ENCODE measurements at places on chromosomes 6 and 20. TPM values are rescaled to one million over a fixed set of nuclear protein-coding genes. Genes with fewer than 3 reads are reported as not detected.

The MMUT gene
- 18.3 TPM for total RNA-seq

The MCHR2 gene
- total RNA-seq = not detected

- no peak for DNase-seq
Measured at GRCh38 chr20:32509639-32510066, 75.5 kb downstream of the NOL4L start.

- DNase-seq = no peak
Measured at GRCh38 chr6:16078064-16078463, 50.8 kb upstream of the MYLIP start.

DNA sequence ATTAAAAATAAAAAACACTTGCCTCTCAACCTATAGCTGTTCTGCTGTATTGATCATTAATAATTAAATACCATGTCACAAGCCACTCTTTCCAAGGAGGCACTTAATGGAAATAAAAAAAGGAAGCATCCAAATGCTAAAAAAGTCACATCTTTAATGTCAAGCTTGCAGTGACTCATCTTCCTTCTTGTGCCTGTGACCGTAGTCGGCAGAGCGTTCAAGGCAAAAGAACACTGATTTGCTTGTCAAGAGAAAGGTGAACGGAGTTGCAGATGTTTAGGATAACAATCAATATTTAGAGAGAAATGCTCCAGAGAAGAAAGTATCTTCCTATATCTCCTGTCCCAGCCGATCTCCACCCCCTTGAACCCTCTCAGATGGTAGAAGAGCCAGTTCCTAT, 341.0 kb upstream of the OPRM1 start:
- no peak for DNase-seq

The GNAS-AS1 gene
- 0.23 TPM for total RNA-seq

- no peak for DNase-seq
Measured at GRCh38 chr6:72564231-72564630, 57.6 kb upstream of the KCNQ5 start.

The PI16 gene
- total RNA-seq = 57.0 TPM

The SFTA2 gene
- not detected for total RNA-seq

DNA sequence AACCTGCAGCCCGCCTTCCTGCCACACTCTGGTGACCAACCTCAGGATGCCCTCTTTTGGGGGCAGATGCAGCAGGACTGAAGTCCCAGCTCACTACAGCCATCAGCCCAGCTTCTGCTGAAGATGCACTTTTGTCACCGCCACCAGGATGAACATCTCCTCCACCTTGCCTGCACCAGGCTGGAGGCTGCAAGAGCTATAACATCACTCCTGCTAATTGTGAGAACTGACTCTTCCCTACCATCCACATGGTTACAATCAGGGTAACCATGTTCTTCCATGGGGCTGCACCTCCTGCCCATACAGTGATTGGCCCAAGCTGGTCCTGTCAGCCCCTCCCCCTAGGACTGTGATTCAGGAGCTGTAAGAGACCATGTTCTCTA, 2.0 kb upstream of the ACTL10 start:
- no peak for DNase-seq

The CRYBG1 gene
- total RNA-seq = 3.2 TPM

The CEP85L gene
- 13.3 TPM for total RNA-seq

The ULBP2 gene
- not detected for total RNA-seq

GRCh38 chr6:25485821-25486534, 166.0 kb upstream of the SCGN start:
- no peak for DNase-seq

GRCh38 chr20:19858466-19859371, 100.7 kb downstream of the RIN2 start:
- no peak for DNase-seq

DNA sequence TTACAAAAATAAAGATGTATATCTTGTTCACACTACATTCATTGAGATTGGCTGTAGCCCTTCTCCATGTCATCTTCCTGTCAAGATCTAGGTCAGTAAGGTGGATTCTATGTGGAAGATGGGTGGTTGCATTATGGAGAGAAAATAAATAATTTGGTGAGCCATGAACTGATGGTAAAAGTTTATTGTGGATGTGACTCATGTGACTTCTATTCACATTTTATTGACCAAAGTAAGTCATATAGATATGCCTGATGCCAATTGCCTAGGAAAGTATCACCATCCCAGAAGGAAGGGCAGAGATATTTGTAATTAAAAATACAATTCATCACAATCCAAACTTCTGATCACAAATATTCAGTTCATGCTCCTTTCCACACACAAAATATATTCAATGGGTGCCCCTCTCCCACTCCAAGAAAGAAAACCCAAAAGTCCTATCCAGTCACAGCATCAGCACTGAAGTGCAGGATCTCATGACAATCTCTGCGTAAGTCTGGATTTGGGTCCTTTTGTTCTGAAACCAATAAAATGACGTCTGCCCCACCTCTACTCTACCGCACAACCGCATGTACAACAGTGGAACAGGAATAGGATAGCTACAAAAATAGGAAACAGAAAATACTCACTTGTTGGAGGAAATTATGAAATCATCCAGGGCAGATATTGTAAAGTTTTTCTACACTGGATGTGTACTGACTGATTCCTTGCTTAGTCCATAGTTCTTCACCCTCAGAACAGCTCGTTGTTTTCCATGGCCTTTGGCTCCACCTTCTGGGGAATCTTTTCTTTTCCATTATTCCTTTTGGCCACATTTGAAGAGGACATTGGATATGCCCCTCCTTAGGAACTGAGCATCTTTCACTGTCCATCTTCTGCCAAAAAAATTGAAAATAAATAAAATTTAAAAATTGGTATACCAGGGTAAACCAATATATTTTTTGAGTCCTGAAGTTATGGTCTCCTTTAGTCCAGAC, 16.1 kb upstream of the SLC17A3 start:
- no peak for DNase-seq

DNA sequence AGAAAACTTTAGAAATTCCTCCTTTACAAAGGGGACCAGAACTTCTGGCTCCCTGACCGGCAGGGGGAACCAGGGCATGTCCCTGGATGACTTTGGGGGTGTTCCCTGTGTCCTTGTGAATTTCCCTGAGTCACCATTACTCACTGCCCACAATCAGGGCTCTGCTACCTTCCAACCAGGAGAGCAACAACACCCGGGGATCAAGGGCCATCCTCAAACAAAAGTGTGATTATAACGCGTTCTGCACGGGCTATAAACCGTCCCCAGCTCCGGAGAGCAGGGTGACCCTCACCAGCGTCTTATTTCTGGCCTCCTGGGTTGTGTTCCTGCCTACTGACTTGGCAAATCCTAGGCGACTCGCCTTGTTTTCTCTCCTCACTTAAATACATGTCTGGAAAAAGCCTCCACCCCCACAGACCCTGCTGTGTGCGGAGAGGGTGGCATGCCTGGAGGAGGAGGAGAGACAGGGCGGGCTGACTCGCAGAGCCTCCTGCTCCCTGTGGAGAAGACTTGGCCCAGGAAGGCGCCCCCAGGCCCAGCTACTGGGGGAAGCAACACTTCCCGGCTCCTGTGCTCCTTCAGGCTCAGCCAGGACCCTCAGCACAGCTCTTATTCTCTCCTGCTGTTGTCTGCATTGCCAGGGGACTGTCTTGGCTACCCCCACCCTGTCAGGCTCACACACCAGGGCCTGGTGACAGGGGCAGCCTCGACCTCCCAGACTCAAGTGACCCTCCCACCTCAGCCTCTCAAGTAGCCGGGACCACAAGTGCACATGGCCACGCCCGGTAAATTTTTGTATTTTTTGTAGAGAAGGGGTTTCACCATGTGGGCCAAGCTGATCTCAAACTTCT, 54.1 kb downstream of the FGD2 start:
- DNase-seq = no peak

DNA sequence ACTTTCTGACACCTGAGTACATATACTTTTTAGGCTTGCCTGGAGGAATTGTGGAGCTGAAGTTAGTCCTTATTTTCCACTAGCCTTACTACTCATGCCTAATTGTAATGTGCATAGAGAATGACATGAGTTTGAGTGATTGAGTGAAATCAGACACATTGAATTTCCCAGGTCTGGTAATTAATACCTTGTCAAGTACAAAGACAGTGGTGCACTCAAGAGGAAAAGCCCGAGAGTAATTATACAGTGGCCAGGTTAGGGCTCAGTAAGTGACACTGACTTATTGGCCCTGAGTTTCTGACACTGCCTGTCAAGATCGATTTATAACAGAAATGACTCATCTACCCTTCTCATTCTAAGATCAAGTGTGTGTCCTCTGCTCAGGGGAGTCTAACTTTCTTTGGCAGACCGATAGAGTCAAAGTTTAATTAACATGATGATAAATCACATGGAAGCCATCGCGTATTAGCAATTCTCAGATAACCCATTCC, 288.3 kb downstream of the TPBG start:
- no peak for DNase-seq

The BPIFA1 gene
- not detected for total RNA-seq

The TINAG gene
- total RNA-seq = not detected

All from esophagus muscularis mucosa (tissue), 4 donors.